Activated CD4-positive, CD25-positive, alpha-beta regulatory T cell treated with anti-CD3 and anti-CD28 coated beads, Interleukin-2, amount 50 U/mL, for 72 hours (primary cell): ENCODE measurements at places on chromosomes 6 and 20.

DNA sequence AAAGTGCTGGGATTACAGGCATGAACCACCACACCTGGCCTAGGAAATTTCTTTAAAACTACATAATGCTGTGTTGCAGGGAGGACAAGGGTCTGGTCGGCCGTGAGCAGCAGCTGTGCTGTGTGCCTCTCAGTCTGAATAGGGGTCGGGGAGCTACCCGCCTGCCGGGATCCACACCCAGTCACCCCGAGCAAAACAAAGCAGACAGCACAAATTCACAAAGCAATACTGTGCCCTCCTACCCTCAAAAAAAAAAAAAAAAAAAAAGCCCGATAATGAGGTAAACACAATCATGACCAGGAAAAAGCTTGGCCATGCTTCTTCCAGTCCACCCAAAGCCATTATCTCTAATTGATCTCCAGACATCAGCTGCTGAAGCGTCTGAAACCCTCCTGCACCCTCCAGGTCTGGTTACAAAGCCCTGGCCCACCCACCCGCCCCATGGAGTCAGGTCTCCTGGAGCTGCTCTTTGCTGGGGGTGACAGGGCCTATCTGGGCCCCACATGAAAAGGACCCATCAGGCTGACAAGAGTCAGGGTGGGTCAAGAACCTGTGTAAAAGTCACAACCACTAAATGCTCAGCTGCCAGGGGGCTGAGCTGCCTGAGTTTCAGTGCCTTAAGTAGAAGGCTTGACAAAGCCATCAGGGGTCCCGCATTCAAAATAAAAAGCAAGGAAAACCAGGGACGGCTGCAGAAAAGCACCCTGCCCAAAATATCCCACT is 88.2 kb downstream of the NOL4L start:
- no peak for DNase-seq

- DNase-seq: no peak
Measured at GRCh38 chr20:32418376-32418775, 60.2 kb downstream of the ASXL1 start.

GRCh38 chr6:3139090-3139903 is 18.0 kb downstream of the TUBB2A start:
- no peak for DNase-seq

DNA sequence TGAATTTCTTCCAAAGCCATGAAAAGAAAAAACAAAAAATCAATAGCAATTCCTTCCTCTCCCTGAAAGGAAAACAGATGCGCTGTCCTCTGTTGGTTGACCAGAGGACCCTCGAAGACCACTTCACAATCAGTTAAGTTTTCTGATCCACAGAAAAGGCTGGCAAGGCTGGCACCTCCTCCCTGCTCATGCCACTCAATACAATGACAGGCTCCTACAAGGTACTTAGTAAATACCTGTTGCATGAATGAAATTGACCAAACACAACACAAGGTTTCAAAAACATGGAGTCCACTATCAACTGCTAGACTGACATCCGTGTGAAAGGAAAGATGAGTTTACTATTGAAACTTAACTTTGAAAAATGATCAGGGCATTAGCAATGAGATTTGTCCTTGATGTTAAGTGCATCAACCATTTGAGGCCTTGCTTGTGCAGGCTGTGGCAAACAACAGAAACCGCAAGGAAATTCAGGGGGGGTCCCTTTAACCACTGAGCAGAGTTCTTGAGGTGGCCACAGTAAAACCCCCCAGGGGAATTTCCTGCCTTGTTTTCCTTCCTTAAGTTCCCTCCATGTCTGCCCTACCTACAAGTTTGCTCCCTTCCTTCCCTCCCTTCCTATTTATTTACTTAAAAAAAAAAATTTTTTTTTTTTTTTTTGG is 27.9 kb upstream of the RTF2 start:
- peak; percentile 35 for DNase-seq

GRCh38 chr6:159311618-159312017 is 142.4 kb downstream of the FNDC1 start:
- DNase-seq: no peak

GRCh38 chr6:156508923-156509322 is 268.3 kb upstream of the ARID1B start:
- DNase-seq: no peak

DNA sequence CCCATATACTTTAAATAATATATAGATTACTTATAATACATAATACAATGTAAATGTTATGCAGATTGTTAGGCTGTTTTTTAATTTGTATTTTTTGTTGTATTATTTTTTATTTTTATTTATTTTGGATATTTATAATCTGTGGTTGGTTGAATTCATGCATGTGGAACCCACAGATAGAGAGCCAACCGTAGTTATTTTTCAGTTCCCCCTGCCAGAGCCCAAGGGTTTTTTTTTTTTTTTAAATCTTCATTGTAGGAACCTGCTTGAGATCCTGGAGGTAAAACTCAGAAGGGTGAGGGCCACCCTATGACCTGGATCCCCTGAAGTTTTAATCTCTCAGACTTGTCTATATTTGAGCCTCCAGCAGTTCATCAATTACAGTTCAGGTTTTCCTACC is 133.2 kb downstream of the B3GAT2 start:
- no peak for DNase-seq

DNA sequence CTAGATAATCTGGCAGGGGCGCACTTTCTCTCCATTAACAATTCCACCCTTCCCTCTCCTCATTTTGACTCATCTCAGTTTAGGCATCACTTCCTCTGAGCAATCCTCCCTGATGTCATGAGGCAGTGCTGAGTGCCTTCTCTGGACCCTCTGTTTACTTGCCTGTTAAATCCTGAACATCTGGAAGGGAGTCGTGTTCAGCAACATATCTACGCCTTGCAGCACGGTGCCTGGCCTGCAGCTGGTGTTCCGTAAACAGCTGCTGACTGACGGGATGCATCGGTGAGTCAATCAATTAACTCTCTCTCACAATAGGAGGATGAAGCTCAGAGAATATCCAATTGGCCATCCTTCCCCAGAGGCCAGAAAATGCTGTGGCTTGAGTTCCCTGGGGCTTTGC is 613.5 kb downstream of the PTPRT start:
- no peak for DNase-seq

DNA sequence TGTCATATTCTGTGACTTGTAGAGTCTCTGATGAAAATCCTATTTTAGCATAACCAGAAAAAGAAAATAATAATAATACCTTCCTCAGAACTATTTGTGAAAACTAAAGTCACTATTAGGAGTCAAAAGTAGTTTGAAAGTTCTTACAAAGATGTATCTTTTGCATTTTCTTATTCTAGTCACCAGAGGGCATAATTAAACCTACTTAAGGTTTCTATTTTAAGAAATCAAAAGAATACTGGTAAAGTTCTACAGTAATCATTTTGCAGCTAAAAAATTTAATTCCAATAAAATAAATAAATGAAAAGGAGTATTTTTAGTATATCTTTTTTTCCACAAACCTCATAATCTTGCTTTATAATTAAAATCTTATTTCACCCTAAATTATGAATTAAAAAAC is 28.0 kb upstream of the MCM9 start:
- no peak for DNase-seq

GRCh38 chr20:3563133-3563532 is 92.3 kb downstream of the ATRN start:
- no peak for DNase-seq

DNA sequence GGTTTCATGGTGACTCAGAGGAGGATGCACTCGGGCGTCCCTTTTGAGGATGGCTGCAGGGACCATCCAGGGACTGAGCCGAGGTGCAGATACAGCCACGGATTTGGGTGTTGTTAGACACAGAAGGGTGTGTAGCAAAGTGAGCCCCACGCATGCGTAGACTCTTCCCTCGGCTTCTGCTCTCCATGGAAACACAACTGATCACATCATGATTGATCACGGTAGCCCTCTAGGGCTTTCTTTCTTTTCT is 606 bp upstream of the ULBP1 start:
- DNase-seq: peak; percentile 45

DNA sequence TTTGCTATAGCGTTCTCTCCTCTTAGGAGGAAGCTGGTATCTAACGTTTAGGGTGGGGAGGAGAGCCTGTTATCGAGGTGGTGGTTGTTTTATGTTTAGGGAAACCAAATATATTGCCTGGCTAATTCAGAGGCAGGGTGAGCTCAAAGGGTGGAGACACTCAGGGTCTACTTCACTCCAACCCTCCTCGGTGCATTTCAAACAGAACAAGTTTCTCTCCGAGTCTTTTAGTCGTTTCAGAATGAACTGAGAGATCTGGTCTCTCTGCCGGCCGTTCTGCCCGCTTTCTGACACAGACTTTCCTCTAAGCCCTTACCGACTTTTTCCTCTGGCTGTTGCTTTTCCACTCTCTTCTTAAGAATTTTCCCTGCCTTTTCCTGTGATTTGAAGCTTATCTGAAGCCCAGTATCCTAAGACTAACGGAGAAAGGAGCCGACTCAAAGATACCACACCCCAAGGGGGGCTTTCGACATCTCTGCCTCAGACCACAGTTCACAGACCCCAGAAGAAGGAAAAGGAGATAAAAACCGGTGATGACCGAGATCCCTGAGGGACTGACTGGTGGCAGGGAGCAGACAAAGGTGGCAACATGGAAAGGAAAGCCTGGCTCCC is 865 bp downstream of the STK38 start:
- DNase-seq: no peak

DNA sequence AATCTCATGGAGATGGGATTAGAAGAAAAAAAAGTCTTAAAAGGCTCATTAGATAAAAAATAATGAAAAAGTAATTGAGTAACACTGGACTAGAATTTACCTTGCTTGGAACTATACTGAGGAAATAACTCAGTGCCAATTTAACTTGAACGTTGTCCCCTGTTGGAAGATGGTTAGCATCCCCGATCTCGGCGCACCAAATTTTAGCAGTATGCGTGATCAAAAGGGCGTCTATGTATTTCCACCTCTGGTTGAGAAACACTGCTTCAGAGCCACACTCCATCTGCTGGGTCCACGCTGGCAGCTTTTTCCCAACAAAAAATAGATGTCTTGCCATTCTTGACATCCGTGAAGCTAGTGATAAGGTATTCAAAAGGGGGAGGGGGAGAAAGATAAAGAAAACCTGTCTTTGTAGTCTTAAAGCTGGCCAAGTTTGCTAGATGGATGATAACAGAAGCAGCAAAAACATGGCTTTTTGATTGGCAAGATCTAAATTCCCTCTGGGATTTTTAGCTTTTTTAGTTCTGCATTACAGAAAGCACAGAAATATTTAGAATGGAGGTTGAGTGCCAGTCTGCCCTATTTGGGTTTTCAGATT is 6.4 kb downstream of the HINT3 start:
- DNase-seq: no peak

- DNase-seq: no peak
Measured at GRCh38 chr6:157033428-157034140, 256.4 kb downstream of the ARID1B start.

GRCh38 chr20:34083137-34083536 is 28.9 kb downstream of the EIF2S2 start:
- no peak for DNase-seq

DNA sequence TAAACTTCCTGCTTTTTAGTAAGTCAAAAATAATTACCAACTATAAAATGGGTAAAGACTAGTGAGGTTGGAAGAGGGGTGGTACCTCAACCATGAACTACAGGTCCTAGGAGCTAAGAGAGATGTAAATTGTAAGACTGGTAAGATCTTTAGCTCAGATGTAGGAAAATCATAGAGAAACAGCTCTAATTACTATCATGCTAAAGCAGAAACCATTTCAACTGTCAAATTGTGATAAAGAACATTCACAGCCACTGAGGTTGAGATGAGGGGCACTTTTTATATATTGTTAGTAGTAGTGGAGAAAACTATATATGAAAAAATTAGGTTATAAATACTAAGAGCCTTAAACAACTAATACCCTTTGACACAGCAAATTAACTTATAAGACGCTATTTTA is 20.0 kb downstream of the CDK19 start:
- no peak for DNase-seq

DNA sequence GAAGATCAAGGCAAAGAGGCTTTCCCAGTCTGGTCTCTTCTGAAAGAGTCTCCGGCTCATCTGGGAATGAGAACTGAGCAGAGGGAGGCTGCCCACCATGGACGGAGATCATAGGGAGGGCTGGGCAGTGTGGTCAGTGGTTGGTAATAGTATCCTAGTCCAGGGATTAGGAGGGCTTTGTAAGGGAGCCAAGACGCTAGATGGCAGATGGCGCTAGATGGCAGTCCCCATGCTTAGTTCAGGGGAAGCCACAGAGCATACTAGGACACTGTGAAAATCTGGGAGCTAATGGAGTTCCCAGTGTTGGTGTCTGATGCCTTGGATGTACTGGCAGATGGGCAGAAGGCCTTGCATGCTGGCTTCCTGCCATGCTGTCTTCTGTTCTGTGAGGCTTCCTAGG is 21.7 kb upstream of the DAAM2 start:
- DNase-seq: no peak

DNA sequence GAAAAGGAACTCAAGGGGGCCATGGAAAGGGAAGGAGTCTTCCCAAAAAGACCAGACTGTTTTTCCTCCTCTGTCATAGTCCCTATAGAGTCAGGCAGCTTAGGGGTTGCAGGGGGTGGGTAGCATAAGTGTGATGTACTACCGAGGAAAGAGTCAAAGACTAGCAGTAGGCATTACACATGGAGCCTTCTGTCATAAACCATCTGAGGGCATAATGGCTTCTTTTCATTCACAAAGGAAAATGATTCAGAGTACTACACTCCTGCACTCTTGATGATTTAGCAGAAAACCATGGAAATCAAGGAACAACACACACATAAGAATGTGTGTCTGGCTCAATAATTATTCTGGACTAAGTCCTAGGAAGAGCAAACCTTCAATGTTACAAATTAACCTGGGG is 14.9 kb downstream of the PLN start:
- DNase-seq: no peak
